ENCODE measurements at places on chromosomes 3 and 15. TPM values are rescaled to one million over a fixed set of nuclear protein-coding genes. Genes with fewer than 3 reads are reported as not detected.

The SLC28A1 gene
- not detected for total RNA-seq

The SLC12A8 gene
- total RNA-seq: 0.45 TPM

The SUCNR1 gene
- not detected for total RNA-seq

The B3GALNT1 gene
- total RNA-seq: 14.7 TPM

The CELF6 gene
- 0.45 TPM for total RNA-seq

The OR4M2 gene
- not detected for total RNA-seq

The ABHD10 gene
- total RNA-seq: 43.7 TPM

The MCCC1 gene
- 32.7 TPM for total RNA-seq

The GOLGA8T gene
- total RNA-seq: 1.3 TPM

GRCh38 chr15:39265261-39265660 lies 315.6 kb upstream of the THBS1 start:
- no peak overlapping the region for H3K4me3 ChIP-seq
- H3K36me3 ChIP-seq: no peaks in the 10 kb centered on the region
- no peak for DNase-seq
- no peak overlapping the region for H3K27ac ChIP-seq
- H3K4me1 ChIP-seq: peaks cover 13% of the 10 kb centered on the region

DNA sequence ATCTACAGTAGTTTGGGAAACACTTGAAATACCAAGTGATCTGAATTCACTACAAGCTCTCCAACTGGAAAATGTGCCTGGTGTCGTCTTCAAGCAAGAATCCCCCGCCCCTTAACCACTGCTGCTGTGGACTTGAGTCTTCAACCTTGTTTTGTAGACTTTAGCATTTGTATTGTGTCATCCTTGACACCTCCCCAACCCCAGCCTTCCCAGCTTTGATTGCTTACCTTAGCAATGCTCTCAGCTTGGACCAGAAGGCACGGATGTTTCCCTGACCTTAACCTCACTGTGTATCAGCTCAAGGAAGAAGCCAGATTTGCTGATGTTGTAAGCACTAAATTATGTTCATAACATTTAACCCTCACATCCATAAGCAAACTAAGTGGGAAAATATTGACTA lies 146.4 kb downstream of the IGF1R start:
- H3K27ac ChIP-seq: no peak overlapping the region
- DNase-seq: no peak
- H3K4me1 ChIP-seq: no peaks in the 10 kb centered on the region
- H3K4me3 ChIP-seq: no peak overlapping the region
- H3K27me3 ChIP-seq: no peaks in the 10 kb centered on the region

DNA sequence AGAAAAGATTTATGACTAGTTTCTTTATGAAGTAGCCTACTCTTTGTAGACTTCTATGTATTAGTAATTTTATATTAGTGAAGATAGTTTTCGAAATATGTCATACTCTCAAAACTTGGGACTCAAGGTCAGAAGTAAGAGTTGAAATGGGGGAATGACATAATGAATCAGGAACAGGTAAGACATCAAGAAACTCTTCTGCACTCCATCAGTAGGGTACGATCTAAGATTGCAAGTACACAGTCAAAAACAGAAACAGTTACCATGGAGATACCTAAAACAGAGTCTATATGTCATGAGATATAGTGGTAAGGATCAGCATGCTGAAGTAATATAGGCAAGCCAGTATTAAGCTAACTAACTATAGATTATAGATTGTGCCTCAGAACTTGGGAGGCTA lies 187.0 kb upstream of the MLF1 start:
- no peaks in the 10 kb centered on the region for H3K27me3 ChIP-seq
- H3K36me3 ChIP-seq: no peaks in the 10 kb centered on the region
- H3K4me1 ChIP-seq: no peaks in the 10 kb centered on the region
- DNase-seq: no peak
- H3K27ac ChIP-seq: no peak overlapping the region

DNA sequence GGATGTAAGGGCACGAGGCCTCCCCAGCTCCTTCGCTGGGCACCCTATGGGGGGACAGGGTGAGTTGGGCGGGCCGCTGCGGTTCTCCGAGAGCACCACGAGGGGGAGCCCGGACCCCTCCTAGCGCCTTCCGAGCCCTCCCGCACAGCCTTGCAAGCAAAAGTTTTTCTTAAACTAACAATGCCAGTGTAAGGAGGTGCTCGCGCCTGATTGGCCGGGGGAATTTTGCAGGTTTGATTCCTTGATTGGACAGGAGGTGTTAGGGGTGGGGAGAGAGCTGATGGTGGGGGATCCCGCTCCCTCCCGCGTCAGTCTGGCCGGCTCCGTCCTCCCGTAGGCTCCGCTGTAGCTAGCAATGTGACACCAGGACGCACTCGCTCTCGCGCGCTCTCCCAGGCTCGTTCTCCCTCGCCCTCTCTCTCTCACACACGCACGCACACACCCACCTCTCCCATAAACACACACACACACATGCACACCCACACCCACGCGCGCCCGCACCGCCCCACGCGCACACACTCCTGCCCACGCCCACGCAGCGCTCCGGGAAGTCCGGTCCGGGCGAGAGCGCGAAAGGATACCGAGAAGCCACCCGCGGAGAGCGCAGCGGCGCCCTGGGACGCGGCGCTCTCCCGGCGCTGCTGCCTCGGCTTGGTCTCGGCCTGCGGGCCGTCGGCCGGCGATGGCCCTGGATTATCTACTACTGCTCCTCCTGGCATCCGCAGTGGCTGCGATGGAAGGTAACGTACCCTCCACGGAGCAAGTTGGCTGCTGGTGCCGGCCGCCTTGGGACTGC lies at the start of gene EPHB1:
TSS of gene EPHB1 (plus strand) at position 311 of the 796 bp plus-strand sequence.
- H3K4me1 ChIP-seq: peaks cover 20% of the 10 kb centered on the region
- no peak within 1 kb of the TSS for H3K27ac ChIP-seq
- peaks cover 52% of the 10 kb centered on the region for H3K27me3 ChIP-seq
- peak within 1 kb of the TSS; percentile 87 for H3K4me3 ChIP-seq
- DNase-seq: peak; percentile 87
- H3K36me3 ChIP-seq: no peaks in the 10 kb centered on the region

DNA sequence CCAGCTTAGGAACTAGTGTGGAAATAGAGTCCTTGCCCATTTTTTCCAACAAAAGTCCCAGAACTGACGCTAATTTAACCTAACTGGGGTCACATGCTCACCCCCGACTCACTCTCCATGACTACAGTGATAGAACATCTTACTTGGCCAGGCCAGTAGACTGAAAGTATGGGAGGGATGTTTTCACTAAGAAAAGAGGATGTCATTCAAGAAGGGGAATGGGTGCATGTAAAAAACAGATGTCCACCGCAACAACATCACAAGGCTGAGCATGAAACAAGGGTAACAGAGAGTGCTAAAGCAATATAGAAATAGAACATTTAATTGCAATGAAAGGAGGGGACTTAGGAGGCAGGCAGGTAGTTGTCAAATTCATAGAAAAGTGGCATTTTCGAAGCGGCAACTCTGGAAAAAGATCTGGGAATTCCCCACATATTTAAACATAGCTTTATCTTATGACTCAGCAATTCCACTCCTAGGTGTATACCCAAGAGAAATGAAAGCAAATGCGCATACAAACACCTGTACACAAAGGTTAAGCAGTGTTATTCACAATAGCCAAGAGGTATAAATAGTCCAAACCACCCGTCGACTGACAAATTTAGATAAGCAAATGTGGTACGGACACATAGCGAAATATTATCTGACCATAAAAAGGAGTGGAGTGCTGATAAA lies 41.1 kb upstream of the UBE2E2 start:
- H3K27ac ChIP-seq: no peak overlapping the region
- no peak for DNase-seq
- H3K4me1 ChIP-seq: no peaks in the 10 kb centered on the region

DNA sequence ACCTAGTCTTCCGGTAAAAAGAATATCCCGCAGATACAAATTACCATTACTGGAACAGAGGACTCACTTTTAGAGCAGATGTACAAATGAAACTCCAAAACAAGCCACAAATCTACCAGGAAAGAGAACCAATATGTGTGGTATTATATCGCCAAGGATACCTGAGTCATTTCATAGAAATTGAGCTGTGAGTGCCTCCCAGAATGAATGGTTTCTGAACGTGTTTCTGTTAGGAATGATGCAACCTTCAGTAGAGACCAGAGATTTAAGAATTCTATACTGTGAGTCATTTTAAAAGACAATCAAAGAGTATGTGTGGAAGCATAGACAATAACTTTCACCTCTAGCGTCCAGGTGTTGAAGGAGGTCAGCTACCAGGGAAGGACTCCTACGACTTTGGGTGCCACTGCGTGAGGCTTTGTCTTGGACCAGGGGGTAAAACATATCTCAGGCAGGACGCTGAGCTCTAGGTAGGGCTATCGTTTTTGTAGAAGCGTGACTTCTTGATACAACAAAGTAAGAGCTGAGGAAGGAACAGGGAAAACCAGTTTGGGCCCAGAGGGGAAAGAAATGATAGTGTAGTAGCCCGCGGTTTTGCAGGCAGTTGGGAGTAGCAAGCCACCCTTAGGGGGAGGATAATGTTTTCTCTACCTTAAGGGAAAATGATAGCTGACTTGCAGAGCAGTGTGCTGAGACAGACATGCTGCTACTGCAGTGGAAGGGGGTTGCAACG lies 210.4 kb downstream of the TP63 start:
- no peak overlapping the region for H3K4me3 ChIP-seq
- no peaks in the 10 kb centered on the region for H3K36me3 ChIP-seq
- DNase-seq: no peak
- H3K27ac ChIP-seq: no peak overlapping the region
- H3K27me3 ChIP-seq: no peaks in the 10 kb centered on the region

DNA sequence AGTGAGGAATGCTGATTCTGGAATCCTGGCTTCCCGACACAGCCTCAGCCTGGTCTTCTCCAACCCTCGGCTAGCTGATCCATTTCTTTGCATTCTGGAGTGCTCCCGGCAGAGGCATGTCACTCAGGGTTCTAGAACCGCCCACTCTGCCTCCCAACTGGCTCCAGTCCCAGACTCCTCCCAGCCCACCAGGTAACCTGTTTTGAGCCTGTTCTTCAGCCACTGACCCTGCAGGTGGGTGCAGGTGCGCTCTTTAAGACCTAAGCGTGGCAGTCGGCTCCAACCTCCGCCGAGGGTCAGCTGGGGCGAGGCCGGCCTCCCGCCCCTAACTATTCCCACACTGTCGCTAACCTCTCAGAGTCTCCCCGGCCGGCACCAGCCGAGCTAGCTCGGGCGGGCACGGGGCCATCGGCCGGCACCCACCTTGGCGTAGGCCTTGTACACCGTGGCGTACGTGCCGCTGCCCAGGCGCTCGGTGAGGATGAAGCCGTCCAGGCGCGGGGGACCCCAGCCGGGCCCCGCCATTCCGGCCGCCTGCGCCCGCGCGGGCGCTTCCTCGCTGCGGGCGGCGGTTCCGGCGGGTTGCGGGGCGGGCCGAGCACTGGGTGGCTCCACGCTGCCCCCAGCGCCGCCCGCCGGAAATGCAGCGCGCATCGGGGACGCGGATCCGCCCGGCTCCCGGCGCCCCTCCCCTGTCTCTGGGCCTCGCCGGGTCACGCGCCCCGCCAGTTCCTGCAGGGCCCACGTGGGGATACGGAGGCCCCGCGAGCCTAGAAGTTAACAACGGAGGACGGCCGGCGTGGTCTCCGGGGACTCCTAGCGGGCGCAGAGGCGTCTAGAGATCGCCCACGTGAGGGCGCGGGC lies at the start of gene ULK3:
TSS of gene ULK3 (minus strand) at position 576 of the 864 bp plus-strand sequence. CDS start at position 525, 51 bp downstream.
- no peaks in the 10 kb centered on the region for H3K27me3 ChIP-seq
- peak; percentile 94 for DNase-seq
- H3K4me3 ChIP-seq: peak within 1 kb of the TSS; percentile 89
- peaks cover 49% of the 10 kb centered on the region for H3K4me1 ChIP-seq
- peaks cover 52% of the 10 kb centered on the region for H3K36me3 ChIP-seq

- no peak overlapping the region for H3K4me3 ChIP-seq
- H3K27ac ChIP-seq: no peak overlapping the region
- H3K36me3 ChIP-seq: no peaks in the 10 kb centered on the region
- peaks cover 6% of the 10 kb centered on the region for H3K4me1 ChIP-seq
- peak; percentile 65 for DNase-seq
Observed at GRCh38 chr15:98442379-98442833, 205.9 kb upstream of the IGF1R start.

DNA sequence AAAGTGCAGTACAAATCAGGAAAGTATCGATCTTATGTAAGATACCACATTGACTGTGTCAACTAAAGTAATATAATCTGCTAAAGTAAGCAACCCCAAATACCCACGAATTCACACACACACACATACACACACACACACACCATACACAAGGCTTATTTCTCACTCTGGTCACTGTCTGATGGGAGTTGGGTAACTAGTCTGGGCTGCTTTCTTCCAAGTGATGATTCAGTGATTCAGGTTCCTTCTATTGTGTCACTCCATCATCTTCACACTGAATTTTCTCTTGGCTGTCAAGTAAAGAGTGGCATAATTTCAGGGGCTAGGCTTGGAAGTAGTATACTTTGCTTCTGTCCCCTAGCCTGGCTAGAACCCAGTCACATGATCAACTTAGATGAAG lies 104.8 kb upstream of the CCDC54 start:
- no peaks in the 10 kb centered on the region for H3K4me1 ChIP-seq
- no peak overlapping the region for H3K27ac ChIP-seq
- no peak for DNase-seq

- H3K4me1 ChIP-seq: no peaks in the 10 kb centered on the region
- no peak overlapping the region for H3K4me3 ChIP-seq
- H3K36me3 ChIP-seq: no peaks in the 10 kb centered on the region
- DNase-seq: no peak
- no peak overlapping the region for H3K27ac ChIP-seq
- H3K27me3 ChIP-seq: peaks cover 10% of the 10 kb centered on the region
Observed at GRCh38 chr15:97652700-97653167, 307.8 kb upstream of the ARRDC4 start.

DNA sequence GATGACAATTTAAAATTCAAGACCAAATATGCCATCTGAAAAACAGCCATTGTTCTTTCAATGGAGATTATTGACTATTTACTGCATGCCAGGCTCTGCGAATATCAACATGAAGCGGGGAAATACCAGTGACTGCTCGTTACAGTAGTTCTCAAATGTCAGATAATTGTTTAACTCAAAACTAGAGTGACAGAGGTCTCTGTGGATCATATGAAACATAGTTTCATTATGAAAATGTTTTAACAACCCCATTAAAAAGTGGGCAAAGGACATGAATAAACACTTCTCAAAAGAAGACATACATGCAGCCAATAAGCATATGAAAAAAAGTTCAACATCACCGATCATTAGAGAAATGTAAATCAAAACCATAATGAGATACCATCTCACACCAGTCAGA lies 50.0 kb upstream of the GPR149 start:
- H3K4me3 ChIP-seq: no peak overlapping the region
- H3K27me3 ChIP-seq: no peaks in the 10 kb centered on the region
- no peaks in the 10 kb centered on the region for H3K4me1 ChIP-seq
- DNase-seq: no peak
- H3K27ac ChIP-seq: no peak overlapping the region

Data from activated CD8-positive, alpha-beta T cell treated with anti-CD3 and anti-CD28 coated beads, Interleukin-2, amount 10 ng/mL, durations not matched to agents 7 days and 5 days (primary cell).